ENCODE measurements at places on chromosomes 7 and 10. TPM values are rescaled to one million over a fixed set of nuclear protein-coding genes. Genes with fewer than 3 reads are reported as not detected.

- no peak for DNase-seq
Measured at GRCh38 chr10:3195726-3196125, 23.1 kb upstream of the PITRM1 start.

Gene LRRD1
- 0.09 TPM for total RNA-seq

- DNase-seq = peak; percentile 67
Measured at GRCh38 chr7:17234398-17235031, 63.9 kb upstream of the AHR start.

Gene TRPV6
- not detected for total RNA-seq

- peak; percentile 50 for DNase-seq
Measured at GRCh38 chr10:97081621-97082235, 104.0 kb downstream of the SLIT1 start.

DNA sequence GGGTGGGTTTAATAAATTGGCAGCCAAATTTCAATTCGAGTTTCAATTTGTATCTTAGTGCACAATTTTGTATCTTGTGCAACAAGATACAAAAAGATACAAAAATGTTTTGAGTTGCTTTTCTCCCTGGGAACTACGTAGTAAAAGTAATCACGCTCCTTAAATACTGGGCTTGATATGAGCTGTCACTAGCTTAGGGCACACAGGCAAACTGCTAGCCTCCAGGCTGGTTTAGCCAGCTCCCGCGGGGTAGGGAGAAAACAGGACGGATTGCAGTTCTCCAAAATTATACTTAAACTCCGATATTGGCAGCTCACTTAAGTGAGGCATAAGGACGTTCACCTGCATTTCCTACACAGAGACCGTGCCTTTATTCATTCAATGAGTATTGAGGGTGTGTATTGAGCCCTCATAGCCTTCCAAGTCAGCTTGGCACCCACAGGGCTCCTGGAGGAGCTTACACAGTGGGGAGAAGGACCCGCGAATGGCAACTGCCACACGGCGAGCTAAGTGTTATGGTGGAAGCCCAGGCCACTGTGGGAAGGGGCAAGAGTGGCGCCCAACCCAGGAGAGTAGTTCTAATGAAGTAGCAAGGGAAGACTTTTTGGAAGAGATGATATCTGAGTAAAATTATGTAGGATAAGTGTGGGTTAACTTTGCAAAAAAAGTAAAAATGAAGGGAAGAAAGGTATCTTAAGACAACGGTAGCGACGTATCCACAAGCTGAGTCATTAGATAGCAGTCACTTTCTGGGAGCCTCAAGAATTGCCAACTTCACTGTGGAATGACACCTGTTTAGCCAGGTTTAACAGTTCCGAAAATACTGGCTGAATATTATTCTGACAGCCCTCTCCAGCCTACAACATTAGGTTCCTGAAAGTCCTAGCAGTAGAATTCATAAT lies 1.6 kb upstream of the EPC1 start:
- DNase-seq = no peak

Data from activated T-helper 2 cell treated with anti-CD3 and anti-CD28 coated beads, Interferon-gamma antibody, Interleukin-2, Interleukin-4, amounts not matched to agents 10 μg/mL and 5 μg/mL and 100 μg/mL, durations not matched to agents 14 hours and 24 hours and 36 hours (primary cell).